ENCODE measurements at places on chromosomes 4 and X.
A peak's percentile ranks its signal among the peaks of the same experiment; 100 is the strongest.

- DNase-seq: peak; percentile 10
Observed at GRCh38 chr4:177728361-177729152, 286.3 kb upstream of the AGA start.

DNA sequence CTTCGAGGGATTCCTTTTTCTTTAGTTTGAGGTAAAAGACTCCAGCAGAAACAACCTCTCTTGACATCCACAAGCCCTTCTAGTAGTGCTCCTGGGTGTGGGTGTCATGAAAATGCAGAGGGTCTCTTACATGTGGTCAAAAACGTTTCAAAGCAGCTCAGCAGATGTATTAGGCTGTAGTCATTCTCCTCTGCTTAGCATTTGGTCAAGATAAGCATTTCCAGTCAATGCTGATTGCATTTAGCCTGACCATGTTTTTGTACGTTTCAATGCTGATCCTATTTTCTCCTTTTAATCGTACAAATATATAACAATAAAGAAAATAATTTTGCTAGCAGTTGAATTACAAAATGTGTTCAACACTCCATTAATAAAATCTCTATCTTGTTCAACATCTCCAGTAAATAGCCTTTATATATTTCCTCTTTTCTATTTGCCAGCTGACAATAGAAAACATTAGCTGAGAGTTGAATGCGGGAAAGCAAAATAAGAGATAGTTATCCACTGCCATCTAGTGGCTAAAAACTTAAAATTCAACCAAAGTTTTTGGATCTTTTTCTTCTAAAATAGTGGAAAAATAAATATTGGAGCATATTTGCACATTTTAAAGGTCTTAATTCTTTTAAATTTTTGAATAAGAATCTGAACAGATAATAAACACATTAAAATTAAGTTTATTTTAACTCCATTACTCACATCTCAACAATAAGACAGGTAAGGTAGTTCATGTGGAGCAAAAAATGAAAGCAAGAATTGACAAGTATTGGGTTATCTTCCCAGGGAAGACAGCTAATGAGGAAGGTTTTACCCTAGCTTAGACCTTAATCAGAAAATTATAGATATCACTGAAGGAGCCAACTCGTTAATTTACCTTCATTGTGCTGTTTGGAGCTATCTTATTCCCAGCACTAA lies 15.2 kb upstream of the PACRGL start:
- peak; percentile 11 for DNase-seq

GRCh38 chr4:175657571-175657970 lies 154.5 kb downstream of the GPM6A start:
- no peak for DNase-seq

DNA sequence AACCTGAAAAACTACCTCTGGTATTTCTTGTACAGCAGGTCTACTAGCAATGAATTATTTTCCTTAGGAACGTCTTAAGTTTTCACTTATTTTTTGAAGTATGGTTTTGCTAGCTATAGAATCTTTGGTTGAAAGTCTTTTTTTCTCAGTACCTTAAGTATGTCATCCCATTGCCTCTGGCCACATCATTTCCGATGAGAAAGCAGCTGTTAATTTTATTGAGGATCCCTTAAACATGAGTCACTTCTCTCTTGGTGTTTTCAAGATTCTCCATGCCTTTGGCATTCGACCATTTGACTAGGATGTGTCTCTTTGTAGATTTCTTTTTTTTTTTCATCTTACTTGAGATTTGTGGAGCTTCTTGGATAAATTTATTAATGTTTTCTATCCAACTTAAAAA lies 803.8 kb upstream of the AMOT start:
- DNase-seq: no peak

DNA sequence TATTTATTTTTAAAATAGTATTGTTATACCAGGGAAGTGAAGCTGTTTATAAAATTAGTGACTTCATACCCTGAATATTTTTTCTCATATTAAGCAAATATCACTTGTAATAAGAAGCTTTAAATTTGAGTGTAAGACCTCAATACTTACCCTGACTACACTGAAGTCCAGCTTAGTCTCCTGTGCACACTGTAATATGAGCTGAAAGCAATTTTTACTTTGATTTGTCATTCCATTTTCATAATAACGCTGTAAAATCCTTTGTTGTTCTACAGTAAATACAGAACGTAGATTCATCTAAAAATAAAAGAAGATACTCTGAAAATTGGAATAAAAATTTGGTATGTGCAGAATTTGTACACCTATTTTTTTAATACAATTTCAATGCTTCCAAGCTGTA lies 27.2 kb downstream of the HDX start:
- DNase-seq: no peak

GRCh38 chr4:144820728-144821085 lies 174.8 kb downstream of the HHIP start:
- no peak for DNase-seq

GRCh38 chr4:30720661-30721184 lies 554 bp downstream of the PCDH7 start:
- no peak for DNase-seq

- no peak for DNase-seq
Observed at GRCh38 chrX:10031746-10032145, 64.6 kb downstream of the CLDN34 start.

GRCh38 chr4:54402880-54403480 lies 173.9 kb downstream of the PDGFRA start:
- DNase-seq: no peak

- DNase-seq: no peak
Observed at GRCh38 chr4:137896221-137896737, 345.9 kb downstream of the SLC7A11 start.

DNA sequence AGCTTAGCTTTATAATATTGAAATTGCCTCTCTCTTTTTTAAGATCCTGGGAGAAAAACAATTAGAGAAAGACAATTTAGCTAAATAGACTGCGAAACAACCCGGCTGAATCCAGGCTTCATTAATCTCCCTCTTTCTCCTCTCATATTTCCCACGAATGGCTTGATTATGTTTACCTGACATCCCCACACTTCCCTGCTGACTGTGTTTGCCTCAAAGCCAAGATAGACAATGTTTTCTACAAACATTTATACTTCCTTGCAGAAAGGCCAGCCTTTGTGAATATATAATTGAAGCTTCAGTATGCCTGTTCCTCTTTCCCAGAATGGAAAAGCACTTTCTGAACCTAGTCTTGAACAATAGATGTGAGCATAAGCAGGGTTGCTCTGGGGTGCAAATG lies 566.8 kb downstream of the PDHA2 start:
- no peak for DNase-seq

- no peak for DNase-seq
Observed at GRCh38 chr4:995311-996026, 2.3 kb upstream of the SLC26A1 start.

- DNase-seq: peak; percentile 93
Observed at GRCh38 chr4:41256740-41257256, at the start of gene UCHL1. Gene UCHL1 (plus strand): TSS chr4:41256928. CDS start chr4:41256977, 49 bp downstream.

- no peak for DNase-seq
Observed at GRCh38 chrX:153728951-153729631, 4.4 kb downstream of the ABCD1 start.

DNA sequence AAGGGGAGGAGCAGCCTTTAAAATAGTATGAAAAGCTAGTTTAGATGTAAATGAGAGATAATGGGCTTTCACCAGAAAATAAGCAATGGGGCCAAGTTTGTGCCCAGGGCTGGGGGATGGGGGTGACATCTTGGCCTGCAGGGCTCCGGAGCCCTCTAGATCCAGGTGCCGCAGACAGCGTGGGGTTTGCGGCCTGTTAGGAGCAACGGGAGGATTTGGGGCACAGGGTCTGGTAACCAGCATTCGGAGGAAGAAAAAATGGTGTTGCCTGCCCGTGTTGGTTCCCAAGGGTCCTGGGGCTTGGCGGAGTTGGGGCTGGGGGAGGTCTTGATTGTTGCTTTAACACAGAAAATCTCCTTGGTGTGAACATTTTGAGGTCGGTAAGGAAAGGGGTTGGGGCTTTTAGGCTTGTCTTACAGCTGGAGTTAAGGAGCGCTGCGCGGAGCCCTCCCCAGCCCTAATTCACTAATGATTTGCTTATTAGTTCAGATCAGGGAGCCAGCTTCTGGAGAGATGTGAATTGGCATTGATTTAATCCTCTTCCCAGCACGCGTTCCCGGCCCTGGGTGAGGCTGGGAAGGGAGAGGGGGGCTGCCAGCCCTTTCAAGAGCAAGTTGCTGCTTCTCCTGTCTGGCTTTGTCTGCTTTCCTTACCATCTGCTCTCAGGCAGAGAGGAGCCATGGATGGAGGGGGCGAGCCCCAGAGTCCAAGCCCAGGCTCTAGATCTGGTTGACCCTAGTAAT lies 443.4 kb downstream of the BCOR start:
- DNase-seq: no peak

DNA sequence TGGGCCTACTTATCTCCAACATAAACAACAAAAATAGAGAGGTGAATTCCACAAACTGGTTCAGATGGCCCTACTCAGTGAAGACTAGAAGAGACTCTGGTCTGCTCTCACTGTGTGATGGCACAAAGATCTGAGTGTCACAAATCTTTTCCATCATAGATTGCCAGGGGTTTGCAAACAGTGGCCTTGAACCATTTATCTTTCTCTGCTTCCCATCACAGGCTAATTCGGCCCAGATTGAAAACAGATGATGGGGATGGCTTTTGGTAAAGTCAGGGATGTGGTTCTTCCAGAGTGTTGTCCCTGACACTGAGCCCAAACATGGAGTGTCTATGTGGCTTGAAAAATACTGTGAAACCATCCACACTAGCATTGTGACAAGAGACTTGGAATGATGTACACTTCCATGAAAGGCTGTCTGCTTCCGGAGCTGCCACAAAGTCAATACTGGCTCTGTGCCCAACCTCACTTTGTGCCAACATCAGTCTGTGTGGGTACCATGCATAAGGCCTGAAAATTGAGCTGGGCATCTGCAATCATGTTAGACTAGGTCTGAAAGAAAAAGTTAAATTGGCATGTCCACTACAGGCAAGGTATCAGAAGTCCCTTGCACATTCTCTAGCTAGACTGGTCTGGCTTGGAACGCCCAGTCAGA lies 25.2 kb upstream of the PLAC1 start:
- no peak for DNase-seq

DNA sequence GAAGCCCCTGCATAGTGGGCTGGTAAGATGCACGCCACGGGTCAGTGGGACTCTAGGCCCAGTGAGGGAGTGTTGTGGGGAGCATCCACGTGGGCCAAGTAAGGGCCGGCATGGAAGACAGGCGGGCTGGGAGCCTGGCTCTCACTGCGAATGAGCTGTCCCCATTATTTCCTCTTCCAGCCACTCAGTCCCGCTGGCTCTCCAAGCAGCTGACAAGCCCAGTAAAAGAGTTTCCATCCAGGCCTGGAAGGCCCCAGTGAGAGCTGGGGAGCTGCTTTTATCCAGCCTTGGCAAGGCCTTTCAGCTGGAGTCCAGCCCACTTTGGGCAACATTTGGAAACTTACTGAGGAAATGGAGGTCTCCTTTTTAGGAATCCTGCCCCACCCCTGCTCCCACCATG lies 24.9 kb downstream of the APLN start:
- DNase-seq: no peak

GRCh38 chr4:138014590-138015288 lies 227.4 kb downstream of the SLC7A11 start:
- DNase-seq: no peak

- DNase-seq: no peak
Observed at GRCh38 chrX:19721726-19722370, 165.6 kb downstream of the SH3KBP1 start.

DNA sequence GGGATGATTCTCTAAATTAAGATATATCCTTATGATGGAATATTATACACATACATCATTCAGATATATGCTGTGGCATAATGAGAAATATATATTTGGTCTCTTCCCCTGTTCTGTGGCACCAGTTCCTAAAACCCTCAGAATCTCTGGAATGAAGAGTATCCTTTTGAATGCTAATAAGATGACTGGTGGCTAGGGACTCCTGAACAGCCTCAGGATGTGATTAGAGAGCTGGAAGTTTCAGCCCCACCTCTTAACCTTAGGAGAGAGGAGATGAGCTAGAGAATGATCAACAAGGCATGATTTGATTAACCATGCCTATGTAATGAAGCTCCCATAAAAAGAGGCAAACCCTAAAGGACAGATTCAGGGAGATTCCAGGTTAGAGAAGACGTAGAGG lies 632.0 kb downstream of the IQCM start:
- no peak for DNase-seq

- DNase-seq: no peak
Observed at GRCh38 chr4:147388018-147388417, 92.9 kb upstream of the EDNRA start.

GRCh38 chr4:26687728-26688127 lies 103.8 kb downstream of the TBC1D19 start:
- no peak for DNase-seq

- no peak for DNase-seq
Observed at GRCh38 chrX:39910651-39911050, 187.1 kb downstream of the BCOR start.

- DNase-seq: no peak
Observed at GRCh38 chr4:114286262-114286810, 306.9 kb upstream of the ARSJ start.

DNA sequence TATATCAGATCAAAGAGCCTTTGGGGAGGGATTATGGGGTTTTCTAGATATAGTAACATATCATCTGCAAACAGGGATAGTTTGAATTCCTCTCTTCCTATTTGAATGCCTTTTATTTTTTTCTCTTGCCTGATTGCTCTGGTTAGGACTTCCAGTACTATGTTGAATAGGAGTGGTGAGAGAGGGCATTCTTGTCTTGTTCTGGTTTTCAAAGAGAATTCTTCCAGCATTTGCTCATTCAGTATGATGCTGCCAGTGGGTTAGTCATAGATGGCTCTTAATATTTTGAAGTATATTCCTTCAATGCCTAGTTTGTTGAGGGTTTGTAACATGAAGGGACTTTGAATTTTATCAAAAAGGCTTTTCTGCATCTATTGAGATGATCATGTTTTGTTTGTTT lies 25.6 kb upstream of the ABCB7 start:
- DNase-seq: no peak

- no peak for DNase-seq
Observed at GRCh38 chr4:8834681-8835220, 36.9 kb downstream of the HMX1 start.

DNA sequence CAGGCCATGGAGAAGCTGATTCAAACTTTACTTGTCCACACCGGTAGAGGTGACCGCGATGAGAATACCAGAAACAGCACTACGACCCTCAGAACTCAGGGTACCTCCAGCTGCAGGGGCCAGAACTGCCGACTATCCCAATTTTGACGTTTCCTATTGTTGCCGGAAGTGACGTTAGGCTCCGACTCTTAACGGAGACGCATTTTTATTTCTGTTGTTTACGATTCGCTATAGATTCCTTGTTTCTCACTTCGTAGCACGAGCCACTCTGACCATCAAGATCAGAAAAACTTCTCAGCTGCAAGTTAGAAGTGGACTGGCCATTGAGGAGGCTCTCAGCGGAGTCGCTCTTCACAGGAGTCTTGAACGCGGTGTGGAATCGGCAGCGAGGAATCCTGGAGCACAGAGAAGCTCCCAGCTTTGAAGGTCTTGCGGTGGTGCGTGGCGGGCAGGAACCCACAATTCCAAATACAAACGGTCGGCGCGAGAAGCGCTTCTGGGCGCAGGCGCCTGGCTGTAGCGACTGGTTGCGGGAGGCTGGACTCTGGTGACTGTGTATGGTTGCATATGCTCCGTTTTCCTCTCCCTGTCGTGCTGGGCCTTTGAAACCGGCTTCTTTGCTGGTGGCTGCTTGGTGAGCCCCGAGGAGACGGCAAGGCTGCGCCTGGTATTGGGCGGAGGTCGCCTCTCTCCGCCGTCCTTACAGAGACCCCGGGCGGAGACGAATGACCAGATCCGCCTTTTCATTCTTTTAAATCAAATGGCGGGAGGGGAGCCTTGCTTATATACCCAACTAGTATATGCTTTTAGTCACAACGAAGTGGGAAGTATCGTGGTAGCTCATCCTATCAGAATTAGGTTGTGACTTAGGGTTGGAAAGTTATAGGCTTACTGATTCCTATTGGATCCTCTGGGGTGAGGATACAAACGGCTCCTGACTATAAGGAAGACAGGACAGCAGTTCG lies at the start of the genes CEP44 and FBXO8:
TSS of gene CEP44 (plus strand) at position 405 of the 965 bp plus-strand sequence. CDS start 15,211 bp downstream, outside the sequence.
TSS of gene FBXO8 (minus strand) at position 161 of the 965 bp plus-strand sequence. CDS start 20,575 bp downstream, outside the sequence.
- peak; percentile 74 for DNase-seq
